ENCODE measurements at places on chromosomes 5 and 9. TPM values are rescaled to one million over a fixed set of nuclear protein-coding genes. Genes with fewer than 3 reads are reported as not detected.

Gene PCSK1
- total RNA-seq, result not detected

Gene ADRB2
- 3.4 TPM for total RNA-seq

Gene SETX
- total RNA-seq, result 43.1 TPM

Gene LCN9
- total RNA-seq, result not detected

Gene ACOT12
- 0.75 TPM for total RNA-seq

Gene ARPC5L
- 33.7 TPM for total RNA-seq

Gene LURAP1L
- 25.2 TPM for total RNA-seq

Gene SLC25A2
- not detected for total RNA-seq

Gene KIF3A
- total RNA-seq, result 15.5 TPM

Gene AKNA
- 41.0 TPM for total RNA-seq

Gene PCDHB13
- 8.3 TPM for total RNA-seq

Gene PCDHGA3
- total RNA-seq, result 4.0 TPM

Measured in mucosa of gallbladder (tissue), 1 donor.